Foreskin fibroblast (primary cell): ENCODE measurements at places on chromosomes 3 and 15.
A peak's percentile ranks its signal among the peaks of the same experiment; 100 is the strongest.

DNA sequence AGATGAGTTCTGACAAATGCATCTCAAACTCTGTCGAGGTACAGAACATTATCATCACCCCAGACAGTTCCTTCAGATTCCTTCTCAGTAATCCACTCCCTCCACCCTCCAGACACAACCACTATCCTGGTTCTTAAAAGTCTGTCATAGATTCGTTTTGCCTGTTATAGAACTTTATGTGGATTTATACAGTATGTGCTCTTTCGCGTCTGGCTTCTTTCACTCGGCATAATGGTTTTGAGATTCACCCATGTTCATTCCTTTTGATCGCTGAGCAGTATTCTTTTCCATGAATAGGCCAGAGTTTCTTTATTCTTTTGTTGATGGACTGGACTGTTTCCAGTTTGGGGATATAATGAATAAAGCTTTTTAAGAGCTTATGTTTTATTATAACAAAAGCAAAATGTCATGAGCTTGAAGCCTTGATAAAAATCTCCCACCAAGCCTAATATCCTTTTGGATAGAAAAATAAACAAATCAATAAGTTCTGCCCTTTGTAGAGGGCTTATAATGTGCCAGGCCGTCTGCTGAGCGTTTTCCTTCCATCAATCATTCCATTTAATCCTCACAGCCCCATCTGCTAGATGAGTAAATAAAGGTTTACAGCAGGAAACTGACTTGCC is 21.3 kb upstream of the RFTN1 start:
- no peak for DNase-seq

GRCh38 chr3:13687517-13687943 is 138.6 kb downstream of the FBLN2 start:
- DNase-seq, result no peak

GRCh38 chr15:55289746-55290527 is at the start of gene RAB27A:
TSS of gene RAB27A (minus strand) at chr15:55289813. CDS start at chr15:55234934, 54,879 bp downstream.
- peak; percentile 65 for DNase-seq

DNA sequence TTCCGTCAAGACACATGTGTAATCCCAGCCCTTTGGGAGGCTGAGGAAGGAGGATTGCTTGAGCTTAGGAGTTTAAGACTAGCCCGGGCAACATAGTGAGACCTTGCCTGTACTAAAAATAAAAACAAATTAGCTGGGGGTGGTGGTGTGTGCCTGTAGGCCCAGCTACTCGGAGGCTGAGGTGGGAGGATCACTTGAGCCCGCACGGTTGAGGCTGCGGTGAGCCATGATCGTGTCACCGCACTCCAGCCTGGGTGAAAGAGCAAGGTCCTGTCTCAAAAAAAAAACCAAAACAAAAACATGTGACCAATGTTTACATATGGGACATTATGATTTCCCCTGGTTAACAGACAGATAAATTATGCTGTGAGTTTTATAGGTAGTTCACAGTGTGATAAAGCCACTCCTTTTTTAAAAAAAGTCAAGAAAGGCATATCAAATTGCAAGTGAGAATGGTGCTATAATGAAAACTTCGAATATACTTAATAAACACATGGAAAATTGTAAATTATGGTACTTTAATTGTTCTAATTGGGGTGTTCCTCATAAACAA is 9.2 kb downstream of the BBX start:
- no peak for DNase-seq

- DNase-seq, result no peak
These were observed 8.0 kb downstream of the CALML4 start for GRCh38 chr15:68197170-68197492.

DNA sequence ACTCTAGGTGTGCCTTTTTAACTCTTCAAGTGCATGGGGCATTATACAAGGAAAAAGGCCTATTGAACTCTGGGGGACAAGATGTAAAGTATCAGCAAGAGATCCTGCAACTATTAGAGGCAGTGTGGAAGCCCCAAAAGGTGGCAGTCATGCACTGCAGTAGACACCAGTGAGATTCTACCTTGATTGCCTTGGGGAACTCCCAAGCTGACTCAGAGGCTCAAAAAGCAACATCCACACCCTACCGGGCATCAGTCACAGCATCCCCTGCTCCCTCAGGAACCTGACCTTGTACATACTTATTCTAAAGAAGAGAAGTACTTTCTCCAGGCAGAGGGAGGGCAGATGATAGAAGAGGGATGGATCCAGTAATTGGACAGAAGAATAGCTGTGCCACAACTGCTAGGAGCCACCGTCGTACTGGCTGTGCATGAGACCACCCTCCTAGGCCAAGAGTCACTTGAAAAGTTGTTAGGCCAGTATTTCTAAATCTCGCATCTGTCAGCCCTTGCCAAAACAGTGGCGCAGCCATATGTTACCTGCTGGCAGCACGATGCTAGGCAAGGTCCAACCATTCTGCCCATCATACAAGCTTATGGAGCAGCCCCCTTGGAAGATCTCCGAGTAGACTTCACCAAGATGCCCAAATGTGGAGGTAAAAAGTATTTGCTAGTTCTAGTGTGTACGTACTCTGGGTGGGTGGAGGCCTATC is 523.1 kb upstream of the FRG2C start:
- no peak for DNase-seq

DNA sequence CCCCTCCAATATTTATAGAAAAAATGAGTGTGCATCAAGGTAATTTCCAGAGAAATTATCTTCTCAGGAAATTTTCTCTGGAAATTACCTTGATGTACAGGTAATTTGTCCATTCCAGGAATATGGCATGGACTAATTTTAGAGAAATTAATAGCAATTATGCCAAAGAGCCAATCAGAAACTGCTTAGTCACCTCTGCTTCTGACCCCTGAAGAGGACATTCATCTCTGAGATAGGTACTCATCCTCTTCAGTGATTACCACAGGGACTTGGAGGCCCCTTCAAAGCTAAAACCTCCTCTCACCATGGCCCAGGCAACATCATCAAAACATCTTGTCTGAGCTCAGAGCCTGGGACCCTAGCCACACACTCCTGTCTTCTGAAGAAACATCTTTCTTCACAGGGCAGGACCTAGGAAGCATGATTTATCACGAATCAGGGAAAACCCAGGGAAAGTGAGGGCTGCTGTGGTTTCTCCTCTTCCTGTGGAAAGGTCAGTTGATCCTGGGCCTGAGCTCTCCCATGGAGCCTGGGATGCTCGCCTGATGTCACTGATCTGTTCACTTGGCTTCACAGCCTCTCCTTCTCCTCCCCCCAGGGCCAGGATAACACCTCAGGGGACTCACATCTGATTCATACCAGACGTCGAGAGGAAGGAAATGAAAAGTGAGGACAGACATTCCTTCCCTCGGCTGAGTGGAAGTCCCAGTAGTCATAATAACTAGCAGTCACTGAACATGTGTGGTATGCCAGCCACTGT is 210.5 kb downstream of the DTWD1 start:
- DNase-seq, result peak; percentile 96

GRCh38 chr3:123559040-123559861 is 25.6 kb downstream of the HACD2 start:
- DNase-seq, result peak; percentile 77

- peak; percentile 9 for DNase-seq
These were observed 533.9 kb downstream of the TBL1XR1 start for GRCh38 chr3:176663387-176663786.

DNA sequence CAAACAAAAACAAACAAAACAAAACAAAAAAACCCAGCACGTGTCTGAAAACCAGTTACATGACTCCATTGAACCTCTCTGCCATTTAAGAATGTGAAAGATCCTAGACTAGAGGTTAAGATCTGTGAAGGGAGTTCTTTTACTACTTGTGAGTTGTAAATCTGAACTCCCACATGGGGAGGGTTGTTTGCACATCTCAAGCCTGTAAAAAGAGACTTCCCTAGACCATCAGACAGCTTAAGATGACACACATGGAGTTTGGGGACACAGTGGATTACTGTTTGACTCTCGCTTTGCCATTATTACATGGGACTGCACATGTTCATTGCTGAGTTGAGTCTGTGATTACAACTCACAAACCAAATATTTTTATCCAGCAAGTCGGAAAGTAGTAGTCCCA is 171.5 kb downstream of the SLC9A9 start:
- no peak for DNase-seq

GRCh38 chr3:188169830-188170455 is 16.0 kb downstream of the LPP start:
- DNase-seq, result no peak

- no peak for DNase-seq
These were observed 218.0 kb downstream of the XXYLT1 start for GRCh38 chr3:195052939-195053338.

DNA sequence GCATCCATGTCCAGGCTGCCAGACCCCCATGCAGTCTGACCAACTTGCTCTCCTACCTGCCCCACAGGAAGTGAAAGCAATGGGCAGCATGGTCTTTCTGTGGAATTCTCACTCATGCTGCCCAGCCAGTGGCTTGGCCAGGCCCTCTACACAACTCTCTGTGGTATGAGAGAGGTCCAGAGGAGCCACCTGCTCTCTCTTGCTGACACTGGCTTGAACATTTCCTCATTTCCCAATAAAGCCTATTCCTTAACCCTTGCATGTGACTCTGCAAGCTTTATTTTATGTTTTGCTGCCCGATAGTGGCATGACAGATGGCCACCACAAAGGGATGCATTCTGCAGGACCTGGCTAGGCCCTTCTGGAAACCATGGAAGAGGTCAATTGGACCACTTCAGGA is 53.8 kb downstream of the CCR1 start:
- DNase-seq, result no peak

DNA sequence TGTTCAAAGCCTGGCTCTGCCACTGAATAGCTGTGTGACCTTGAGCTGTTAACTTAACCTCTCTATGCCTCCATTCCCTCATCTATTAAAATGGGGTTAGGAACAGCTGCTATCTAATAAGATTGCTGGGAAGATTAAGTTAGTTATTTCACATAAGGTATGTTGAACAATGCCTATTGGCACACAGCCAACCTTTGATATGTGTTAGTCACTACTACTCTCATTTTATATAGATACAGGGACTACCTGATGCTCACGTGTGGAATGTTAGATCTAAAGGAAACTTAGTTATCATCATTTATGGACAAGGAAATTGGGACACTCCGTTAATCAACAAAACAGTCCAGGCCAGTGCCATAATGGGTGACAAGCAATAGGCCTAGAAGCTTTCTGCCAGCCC is 332.4 kb upstream of the PPP2R3A start:
- peak; percentile 2 for DNase-seq

DNA sequence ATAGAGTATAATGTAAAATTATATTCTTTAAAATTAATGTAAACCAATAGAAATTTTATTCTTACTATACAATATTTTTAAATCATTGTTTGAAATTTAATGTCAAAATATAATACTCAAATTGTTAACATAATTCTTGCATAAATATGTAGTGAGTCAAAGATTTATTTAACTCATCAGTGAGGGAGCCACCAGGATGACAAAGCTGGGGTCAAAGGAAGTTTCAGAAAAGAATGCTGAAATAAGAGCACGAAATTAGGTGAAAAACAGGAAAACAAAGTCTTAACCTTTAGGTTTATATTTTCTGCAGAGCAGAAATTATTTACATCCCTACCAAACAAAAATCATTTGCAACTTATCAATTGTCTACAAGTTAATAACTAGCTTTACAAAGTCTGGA is 74.1 kb downstream of the DIPK2A start:
- no peak for DNase-seq
